Stimulated activated CD4-positive, alpha-beta T cell treated with anti-CD3 and anti-CD28 coated beads, Interleukin-2, amount 100 ng/mL, for 4 hours (primary cell): ENCODE measurements at places on chromosomes 13 and 19.

DNA sequence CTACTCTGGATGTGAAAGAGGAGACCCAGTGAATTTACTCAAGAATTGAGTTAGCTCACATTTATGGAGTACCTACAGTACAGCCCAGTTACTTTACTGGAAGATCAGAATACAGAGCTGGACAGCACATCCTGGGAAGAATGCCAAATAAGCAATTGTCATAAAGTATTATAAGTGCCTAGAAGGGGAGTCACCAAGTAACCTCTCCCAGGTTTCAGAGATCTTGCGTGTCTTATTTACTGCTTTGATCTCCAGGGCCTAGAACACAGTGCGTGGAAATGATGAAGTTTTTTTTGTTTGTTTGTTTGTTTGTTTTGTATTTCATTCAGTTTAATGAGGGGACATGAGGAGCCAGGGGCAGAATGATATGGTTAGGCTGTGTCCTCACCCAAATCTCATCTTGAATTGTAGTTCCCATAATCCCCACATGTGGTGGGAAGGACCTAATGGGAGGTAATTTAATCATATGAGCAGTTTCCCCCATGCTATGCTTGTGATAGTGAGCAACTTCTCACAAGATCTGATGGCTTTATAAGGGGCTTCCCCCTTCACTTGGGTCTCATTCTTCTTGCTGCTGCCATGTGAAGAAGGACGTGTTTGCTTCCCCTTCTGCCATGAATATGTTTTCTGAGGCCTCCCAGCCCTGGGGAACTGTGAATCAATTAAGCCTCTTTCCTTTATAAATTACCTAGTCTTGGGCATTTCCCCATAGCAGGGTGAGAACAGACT, 5.2 kb downstream of the GARRE1 start:
- DNase-seq: no peak

DNA sequence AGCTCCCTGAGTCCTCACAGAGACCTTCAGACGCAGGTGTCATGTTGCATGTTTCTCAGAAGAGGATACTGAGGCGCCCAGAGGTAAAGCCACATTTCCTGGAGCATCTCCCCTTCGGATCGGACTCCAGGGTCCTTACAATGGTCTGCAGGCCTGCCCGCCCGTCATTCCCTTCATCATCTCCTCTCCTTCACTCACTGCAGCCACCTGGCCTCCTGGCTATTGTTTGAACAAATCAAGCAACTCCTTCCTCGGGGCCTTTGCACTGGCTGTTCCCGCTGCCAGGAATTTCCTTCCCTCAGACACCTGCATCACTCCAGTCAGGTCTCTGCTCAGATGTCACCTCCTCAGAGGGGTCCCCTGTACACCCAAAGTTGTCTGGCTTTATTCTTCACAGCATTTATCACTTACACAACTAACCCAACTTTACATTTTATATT, 20.3 kb downstream of the CEACAM16 start:
- no peak for DNase-seq

DNA sequence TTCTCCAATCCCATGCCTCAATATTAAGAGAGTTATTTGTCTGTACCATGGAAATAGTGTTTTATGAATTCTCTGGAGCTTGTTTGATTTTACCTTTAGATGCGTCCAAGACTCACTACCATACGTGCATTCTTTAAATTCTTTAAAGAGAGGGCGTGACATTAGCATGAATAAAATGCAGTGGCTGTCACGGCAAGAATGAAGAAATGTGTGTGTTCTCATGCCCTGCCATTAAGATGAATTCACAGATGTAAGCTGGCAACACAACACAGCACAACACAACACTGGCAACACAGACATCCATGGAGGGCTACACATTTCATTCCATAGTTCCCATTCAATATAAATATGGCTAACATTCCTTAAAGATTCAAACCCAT, 213.4 kb downstream of the ENOX1 start:
- no peak for DNase-seq

DNA sequence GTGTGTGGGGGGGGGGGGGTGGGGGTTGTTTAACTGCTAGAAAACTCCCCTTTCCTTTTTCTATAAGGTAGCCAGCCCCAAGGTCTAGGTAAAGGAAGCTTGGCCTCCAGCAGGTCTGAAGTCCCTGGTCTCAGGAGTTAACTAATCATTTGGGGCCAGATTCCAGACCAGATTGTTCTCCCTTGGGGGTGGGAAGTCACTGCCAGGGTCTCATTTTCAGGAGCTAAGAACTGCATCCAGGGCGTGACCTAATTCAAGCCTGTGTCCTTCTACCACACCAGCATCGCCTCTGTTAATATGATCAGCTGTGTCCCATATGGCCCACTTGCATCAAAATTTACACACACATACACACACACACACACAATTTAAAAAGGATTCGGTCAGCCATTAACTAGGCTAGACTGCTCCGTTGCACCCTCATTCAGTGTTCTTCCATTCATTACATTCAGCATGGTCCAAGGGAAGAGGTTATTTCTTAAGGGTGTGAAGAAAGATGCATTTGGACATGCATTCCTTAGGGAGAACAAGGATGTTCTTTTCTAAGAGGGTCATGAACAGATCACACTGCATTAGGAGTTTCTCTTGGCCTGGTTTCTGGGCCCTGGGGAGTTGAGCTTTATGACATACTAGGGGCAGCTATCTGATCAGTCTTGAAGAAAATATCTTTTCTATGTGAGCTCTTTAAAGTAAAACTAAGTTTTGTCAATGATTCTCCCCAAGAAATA, 91.0 kb downstream of the FGF14 start:
- no peak for DNase-seq

DNA sequence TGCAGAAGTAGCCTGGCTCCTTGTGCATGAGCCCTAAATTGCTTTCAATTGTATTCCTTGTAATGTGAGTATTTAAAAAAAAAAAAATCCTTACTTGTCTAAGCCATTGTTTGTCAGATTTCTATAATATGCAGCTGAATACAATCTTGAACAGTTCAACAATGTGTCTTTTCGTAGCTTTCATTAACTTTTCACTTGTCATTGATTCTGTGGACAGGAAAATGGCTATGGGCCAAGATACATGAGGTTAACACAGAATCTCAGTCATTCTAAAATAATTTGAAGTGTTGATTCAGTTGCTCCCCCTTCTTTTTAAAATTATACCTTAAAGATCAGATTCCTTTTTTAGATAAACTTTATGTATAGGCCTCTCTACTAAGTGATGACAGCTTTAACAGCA, 395.8 kb upstream of the KLF12 start:
- no peak for DNase-seq

- DNase-seq: no peak
Measured at GRCh38 chr13:28357911-28358433, 137.0 kb downstream of the FLT1 start.
